Spinal cord (tissue), 10 donors: ENCODE measurements at places on chromosomes 16 and 17.

DNA sequence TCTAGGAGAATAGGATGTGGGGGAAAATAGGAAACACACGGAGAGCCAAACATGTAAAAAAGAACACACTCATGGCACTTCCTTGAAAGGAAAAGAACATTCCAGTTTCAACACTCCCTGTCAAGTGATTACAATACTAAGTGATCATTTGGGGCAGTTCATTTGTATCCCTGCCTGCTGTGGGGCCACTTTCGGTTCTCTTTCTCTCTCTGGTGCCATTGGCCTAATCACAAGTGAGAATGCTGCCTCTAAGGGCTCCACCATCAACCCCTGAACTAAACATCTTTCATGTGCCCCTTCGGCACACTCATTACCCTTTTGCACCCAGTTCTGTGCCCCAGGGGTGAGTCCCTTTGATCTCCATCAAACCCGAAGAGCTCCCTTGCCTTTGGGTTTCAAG, 197.3 kb downstream of the CEP112 start:
- no peak for DNase-seq

DNA sequence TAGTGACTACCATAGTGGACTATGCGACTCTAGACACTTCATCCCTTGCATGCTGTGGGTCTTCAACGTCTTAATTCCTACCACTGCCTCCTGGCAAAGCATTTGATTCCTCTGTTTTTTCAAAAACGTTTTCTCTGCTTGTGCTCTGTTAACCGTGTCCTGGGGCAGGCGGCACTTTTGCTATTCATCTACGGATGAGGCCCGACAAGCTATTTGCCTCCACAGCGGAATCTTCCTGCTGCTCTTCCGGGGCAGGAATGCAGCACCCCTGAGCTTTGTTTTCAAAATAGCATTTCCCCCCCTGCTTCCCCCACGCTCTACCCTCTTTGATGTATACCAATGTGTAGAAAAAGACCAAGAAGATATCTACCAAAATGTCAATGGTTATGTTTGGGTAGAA, 39.8 kb upstream of the METTL16 start:
- DNase-seq, result no peak

- DNase-seq, result no peak
Observed at GRCh38 chr16:64452446-64452845, 669.4 kb downstream of the CDH11 start.

DNA sequence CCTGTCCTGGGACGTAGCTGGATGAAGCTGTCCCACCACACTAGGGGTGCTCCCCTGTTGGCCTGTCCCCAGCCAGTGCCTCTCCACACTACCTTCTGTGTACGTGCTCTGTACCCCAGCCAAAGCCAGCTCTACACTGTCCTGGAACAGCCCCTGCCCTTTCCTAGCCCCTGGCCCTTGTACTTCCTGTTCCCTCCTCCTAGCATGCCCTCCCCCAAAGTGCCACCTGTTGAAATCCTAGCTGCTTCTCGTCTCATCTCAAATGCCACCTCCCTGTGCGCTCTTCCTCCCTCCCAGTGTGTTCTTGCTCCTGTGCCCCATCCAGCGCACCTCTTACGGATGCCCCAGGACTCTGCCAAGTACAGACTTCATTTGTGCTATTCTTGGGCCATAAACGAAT, 33.5 kb downstream of the IRX3 start:
- no peak for DNase-seq

DNA sequence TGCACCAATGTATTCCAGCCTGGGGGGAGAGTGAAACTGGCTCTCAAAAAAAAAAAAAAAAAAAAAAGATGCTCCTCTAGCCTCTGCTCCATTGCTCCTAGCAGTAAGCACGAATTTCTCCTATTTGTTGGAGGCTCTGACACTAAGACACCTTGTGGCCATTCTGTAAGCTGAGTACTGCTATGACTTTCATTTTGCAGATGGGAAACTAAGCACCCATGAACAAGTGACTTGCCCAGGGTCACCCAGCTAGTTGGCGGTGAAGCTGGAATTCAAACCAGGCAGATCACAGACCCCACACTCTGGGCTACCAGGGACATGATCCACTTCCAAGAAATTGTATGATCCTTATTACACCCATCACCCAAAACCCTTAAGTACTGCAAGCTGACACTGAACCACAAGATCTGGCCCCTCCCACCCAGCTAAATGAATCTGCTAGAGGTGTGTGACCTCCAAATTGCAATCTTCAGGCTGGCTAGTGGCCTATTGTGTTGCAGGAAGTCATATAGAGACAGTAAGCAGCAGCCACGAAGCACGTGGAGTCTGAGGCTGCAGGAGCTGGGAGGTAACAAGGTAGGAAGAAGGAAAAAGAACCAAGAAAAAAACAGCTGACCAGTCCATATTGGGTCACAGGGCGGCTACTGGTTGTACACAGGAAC, 209.4 kb downstream of the XYLT1 start:
- no peak for DNase-seq

- peak; percentile 47 for DNase-seq
Observed at GRCh38 chr16:89344458-89344834, 126.9 kb downstream of the ZNF778 start.

DNA sequence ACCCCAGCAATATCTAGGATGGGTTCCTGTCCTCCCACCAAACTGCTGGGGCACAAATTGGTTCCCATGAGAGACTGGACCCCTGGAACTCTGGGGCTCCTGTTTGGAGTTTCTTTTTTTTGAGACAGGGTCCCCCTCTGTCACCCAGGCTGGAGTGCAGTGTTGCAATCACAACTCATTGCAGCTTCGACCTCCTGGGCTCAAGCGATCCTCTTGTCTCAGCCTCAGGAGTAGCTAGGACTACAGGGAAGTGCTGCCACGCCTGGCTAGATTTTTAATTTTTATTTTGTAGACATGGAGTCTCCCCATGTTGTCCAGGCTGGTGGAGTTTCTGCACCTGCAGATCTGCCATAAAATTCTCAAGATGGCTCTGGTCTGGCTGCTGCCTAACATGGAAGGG, 56.3 kb upstream of the BRD7 start:
- no peak for DNase-seq

DNA sequence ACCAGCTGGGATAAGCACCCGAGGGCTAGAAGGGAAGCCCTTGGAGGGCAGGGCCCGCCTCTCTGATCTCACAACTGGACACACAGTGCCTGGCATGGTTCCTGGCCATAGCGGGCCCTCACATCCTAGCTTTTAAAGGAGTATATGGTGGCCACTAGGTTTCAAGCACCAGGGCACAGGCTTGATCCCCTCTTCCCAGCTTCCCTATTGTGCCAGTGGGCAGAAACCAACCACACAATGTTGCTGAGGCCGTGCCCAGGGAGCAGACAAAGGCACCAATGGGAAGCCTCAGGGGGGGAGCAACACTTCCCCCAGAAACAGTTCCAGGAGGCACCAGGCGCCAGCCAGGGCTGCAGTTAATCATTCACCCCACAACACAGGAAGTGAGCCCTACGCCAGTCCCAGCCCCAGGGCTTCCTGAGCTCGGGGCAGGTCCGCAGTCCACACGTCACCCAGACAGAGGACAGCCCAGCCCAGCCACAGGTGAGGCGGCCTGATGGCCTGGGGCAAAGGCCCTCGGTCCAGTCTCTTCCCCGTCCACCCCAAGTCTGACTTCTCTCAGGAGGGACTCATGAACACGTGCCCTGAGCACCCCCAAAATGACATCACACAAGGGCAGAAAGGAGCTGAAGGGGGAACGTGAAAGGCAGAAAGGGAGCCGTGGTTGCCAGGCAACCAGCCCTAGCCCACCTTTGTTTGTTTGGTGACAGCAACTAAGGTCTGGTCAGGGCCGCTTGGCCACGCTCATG, 12.8 kb downstream of the SMIM5 start:
- no peak for DNase-seq

- no peak for DNase-seq
Observed at GRCh38 chr16:67187175-67187890, 2.6 kb downstream of the EXOC3L1 start.

DNA sequence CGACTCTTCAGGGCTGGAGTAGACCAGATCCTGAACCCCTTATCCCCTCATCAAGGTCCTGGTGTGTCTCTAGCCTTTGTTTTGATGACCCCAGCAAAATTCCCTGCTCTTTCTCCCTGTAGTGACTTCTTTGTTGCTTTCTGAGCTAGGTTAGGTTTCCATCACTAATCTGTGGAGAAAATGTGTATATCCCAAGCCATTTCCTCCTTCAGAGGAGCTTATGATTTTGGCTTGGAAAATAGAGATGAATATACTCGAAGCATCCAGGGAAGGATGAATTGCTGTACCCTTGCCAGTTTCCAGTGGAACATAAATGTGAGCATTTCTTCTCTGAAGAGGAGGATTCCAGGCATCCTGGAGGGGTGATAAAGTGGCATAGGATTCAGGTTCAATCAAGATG, 55.8 kb downstream of the KSR1 start:
- no peak for DNase-seq

- DNase-seq, result no peak
Observed at GRCh38 chr17:71302721-71303549, 817.9 kb upstream of the SOX9 start.

GRCh38 chr16:50298075-50298460, 31.7 kb downstream of the ADCY7 start:
- DNase-seq, result no peak

- no peak for DNase-seq
Observed at GRCh38 chr17:80216473-80217456, 3.4 kb downstream of the SGSH start.

DNA sequence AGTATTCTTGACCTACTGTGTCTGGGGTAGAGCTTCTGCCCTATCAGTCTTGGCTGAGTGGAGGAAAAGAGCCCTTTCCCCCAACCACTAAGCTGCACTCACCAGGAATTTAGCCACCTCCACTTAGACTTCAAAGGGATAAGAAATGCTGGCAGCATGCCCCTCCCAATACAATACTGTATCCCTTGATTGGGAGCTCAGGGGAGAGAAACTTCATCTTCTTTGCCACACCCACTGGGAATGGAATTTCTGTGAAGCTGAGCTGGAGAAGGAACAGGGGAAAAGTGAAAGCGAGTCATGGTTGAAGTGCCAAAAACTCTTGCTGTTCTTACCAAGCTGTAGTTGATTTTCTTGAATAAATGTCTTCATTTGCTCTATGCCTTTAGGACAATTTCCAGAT, 68.8 kb downstream of the CEP112 start:
- no peak for DNase-seq

DNA sequence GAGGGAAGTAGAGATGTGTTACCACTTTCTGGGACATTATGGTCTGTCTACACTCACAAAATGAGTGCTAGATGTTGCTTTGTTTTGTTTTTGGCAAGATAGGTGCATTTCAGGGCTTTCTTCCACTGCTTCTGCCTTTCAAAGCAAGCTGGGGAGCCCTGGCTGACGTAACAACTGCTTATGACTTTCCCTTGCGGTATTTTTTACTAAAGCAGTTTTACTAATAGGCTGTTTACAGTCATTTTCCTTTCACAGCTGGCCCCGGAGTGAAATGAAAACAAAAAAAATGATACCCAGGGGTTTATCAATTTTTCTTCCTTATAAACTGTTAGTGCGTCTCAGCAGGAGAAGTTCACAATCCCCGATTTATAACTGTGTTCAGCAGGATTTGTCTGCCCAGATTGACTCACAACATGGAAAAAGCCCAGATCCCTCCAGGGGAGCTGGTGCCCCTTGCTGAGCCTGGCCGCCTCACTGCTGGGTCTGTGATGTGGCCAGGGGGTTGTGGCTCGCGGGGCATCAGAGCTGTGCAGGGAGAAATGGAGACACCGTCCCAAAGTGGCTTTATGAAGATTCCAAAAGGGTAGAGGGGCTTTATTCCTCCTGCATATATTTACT, 184.4 kb upstream of the HS3ST3A1 start:
- DNase-seq, result peak; percentile 16

DNA sequence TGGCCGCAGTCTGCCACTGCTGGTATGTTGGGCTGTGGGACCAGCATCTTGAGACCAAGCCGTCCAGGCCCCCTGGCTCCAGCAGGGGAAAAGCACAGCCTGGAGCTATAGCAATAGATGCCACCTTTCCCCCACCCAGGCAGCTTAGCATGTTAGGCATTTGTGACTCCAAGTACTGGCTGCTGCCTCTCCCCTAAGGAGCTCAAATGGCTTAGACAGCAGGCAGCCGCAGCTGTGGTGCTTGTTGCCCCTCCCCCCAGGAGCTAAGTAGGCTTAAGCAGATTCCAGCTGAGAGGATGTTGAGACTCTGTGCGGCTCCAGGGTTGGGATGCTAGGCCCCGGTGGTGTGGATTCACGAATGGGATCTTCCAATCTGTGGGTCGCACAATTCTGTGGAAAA, 88.8 kb upstream of the ANKFN1 start:
- no peak for DNase-seq

DNA sequence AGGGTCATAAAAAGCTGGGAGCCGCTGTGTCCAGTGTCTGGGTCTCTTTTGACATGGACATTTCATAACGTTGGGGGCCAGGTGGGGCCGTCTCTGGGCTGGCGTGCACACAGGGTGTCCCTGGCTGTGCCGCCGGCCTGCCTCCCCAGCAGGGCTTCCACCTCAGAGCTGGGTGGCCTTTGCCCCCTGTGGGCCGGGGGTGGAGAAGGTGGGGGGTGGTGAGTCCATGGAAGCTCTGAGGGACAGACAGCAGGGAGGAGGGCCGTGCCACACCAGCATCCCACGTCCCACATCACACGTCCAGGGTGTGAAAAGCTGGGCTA, 908 bp upstream of the SNAI3 start:
- no peak for DNase-seq

DNA sequence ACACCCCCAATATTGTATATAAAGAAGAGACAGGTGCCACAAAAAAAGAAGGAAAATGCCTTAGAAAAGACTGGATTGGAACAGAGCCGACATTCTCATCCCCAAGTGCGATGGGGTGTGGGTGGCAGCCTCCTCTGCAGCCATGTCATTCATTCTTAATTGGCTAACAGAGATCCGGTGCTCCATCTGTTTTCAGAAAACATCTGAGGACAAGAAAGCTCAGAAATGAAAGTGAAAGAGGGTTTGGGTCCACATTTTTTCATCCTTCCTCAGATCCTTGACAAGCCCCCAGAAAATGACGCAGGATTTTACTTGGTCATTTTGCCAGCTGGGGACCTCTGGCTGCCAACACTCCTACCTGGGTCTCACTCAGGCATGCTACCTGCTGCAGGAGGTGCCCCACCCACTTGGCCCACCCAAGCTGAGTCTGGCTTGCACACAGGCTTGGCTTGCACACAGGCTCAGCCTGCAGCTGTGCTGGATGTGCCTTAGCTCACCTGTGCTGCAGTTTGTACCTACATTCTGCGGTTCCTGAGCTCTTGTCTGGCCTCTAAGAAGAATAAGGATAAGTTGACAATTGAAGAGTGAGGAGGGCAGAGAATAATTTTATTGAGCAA, 21.9 kb downstream of the KIF2B start:
- no peak for DNase-seq

DNA sequence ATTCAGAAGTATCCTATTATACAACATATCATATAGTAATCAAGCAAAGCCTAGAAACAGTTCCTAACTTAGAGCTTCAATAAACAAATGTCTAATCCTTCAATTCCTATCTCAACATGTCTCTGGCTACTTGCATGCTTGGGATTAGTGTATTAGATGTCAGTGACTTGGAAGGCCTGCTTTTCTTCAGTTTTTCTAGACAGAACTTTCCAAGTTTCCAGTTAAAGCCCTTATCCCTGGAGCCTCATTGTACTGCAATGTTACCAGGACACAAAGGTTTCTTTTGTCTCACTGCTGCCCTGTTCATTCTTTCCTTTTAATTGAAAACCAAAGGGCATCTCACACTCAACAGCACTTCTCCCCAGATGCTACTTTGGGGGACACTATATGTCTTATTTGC, 16.5 kb downstream of the PSME3IP1 start:
- no peak for DNase-seq

- DNase-seq, result peak; percentile 81
Observed at GRCh38 chr17:82418001-82418986, at the start of the genes HEXD and OGFOD3. TSS of gene HEXD (plus strand) at chr17:82418347. CDS start at chr17:82419800, 1,453 bp downstream. TSS of gene OGFOD3 (minus strand) at chr17:82418586. CDS start at chr17:82418485, 101 bp downstream.
